ENCODE measurements at places on chromosomes 16 and 17.

DNA sequence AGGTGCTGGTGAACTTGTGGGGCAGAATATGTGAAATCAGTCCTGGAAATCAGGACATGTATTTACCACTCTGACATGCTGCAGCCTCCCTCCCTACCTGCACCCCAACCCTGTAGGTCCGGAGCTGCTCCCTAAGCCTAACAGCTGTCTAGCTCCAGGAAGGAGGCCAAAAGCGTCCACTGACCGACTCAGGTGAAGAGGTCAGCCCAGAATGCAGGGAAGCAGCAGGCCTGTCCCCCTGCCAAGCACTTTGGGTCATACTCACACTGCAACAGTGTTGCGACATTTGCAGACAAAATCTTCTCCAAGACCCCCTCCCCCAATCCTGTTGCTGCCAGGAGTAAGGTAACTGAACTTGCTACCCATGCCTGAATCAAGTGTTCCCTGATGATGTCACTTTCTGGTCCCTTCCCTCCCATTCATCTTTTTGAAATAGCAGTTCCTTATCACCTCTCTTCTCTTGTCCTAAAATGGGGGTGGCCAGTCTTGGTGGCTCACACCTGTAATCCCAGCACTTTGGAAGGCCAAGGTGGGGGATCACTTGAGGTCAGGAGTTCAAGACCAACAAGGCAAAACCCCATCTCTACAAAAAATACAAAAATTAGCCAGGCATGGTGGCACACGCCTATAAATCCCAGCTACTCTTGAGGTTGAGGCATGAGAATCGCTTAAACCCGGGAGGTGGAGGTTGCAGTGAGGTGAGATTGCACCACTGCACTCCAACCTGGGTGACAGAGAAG is 1.3 kb upstream of the ACLY start:
- no peak for DNase-seq

- DNase-seq: no peak
These were observed 456.2 kb upstream of the DYNLRB2 start for GRCh38 chr16:80084614-80085013.

- DNase-seq: no peak
These were observed 145.5 kb upstream of the ASIC2 start for GRCh38 chr17:33438578-33438977.

DNA sequence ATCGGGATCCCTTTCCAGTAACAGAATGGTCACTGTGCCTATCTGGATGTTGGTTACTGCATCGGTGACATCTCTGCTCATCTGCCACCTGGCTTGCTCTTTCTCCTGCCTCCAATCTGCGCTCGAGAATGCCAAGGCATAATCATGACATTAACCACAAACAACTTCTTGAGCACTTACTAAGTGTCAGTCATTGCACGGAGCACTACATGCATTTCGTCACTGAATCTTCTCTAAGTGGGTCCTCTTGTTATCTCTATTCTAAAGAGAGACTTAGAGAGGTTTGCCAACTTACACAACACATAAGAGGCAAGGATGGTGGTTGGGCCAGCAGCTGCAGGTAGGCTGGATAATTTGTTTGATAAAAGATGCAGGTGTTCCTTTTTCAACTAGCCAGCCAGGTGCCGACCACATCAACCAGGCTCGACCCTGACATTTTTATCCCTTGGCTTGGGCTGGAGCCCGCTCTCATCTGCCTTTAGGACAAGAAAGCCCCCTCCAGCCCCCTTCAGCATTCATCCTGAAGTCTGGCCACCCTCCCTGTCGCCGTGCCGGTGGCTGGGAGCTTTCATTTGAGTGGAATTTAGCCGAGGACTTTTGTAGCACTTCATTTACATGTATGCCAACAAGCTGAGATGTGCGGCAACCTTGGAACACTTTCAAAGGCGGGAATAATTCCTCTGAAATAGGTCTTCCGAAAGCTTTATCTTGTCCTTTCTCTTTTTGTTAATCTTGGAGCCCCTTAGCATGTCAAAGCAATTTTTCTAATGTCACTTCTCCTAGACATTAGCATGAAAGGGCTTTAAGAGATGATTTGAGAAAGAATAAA is 89.3 kb upstream of the NKD1 start:
- no peak for DNase-seq

DNA sequence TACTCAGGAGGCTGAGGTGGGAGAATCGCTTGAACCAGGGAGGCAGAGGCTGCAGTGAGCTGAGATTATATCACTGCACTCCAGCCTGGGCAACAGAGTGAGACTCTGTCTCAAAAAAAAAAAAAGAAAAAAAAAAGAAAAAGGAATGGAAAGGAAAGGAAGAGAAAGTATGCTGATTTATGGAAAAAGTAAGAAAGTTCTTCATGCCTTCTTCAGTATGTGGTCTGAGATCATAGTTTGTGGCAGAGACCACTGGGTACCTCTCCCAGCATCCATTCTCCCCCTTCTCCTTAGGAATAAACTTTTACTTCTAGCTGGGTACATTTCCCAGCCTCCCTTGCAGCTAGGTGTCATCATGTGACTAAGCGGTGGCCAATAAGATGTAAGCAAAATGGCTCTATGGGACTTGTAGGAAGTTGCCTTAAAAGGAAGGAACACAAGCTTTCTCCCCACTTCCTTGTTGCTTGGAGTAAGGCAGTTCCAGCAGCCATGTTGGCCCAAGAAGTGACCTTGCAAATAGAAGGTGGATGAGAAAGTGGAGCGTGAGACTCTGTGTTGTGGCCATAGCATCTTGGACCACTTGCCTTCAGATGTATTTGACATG is 26.1 kb upstream of the XPO6 start:
- DNase-seq: no peak

DNA sequence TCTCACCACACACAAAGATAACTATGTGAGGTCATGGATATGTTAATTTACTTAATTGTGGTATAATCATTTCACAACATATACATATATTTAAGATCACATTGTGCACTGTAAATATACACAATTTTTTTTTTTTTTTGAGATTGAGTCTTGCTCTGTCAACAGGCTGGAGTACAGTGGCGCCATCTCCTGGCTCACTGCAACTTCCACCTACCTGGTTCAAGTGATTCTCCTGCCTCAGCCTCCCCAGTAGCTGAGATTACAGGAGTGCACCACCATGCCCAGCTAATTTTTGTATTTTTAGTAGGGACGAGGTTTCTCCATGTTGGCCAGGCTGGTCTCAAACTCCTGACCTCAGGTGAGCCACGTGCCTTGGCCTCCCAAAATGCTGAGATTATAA is 11.5 kb upstream of the PRSS54 start:
- DNase-seq: no peak

GRCh38 chr17:62987136-62987535 is 21.1 kb downstream of the TANC2 start:
- DNase-seq: no peak

DNA sequence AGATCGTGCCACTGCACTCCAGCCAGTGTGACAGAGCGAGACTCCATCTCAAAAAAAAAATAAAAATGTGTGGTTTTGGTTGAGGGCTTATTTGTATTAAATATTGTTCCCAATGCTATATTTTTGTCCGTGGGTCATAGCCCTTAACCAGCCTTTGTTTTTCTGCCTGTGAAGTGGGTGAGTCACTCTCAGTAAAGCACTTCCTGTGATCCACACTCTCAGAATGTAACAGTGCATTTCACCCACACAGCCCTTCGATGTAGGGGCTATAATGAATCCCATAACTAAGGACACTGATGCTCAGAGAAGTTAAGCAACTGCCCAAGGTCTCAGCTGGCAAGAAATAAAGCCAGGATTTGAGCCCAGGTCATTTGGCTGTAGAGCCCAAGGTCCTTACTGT is 34.7 kb upstream of the POLR3E start:
- DNase-seq: no peak

- no peak for DNase-seq
These were observed 40.3 kb downstream of the MYH13 start for GRCh38 chr17:10332515-10332914.

DNA sequence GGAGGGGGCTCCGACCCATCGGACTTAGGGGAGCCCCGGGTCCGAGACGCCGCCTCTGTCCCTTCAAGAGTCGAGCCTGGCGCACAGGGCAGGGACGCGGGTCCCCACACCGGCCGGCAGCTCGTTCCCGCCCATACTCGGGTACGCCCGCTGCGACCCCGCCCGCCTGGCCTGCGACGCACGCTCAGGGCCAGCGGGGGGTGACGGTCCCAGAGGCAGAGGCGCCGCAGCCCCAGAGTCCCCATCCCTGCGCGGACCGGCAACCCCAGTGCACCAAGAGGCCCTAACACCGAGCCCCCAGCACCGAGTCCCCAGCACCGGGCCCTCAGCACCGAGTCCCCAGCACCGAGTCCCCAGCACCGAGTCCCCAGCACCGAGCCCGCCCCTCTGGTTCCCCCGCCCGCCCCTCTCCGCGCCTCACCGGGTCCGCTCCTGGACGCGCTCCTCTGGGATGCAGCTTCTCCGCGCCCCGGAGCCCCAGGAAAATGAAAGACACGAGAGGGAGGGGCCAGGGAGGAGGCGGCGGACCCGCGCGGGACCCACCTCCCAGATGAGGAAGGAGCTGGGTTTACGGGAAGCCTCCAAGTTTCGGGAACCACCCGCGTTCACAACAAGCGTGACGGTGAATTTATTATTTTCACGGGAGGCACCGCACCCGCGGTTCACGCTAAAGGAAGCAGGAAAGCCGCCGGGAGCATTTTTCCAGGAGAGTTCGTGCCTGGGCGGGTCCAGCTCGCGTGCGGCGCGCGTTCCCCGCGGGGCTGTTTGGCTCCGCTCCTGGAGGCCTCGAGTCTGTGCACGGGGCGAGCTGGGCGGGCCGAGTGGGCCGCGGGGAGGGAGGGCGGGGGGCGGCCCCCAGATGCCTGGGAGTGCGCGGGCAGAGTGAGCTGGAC is at the start of gene SECTM1:
TSS of gene SECTM1 (minus strand) at position 488 of the 893 bp plus-strand sequence. CDS start 6,526 bp downstream, outside the sequence.
- no peak for DNase-seq

GRCh38 chr16:1206326-1206725 is 18.7 kb downstream of the TPSG1 start:
- DNase-seq: no peak

DNA sequence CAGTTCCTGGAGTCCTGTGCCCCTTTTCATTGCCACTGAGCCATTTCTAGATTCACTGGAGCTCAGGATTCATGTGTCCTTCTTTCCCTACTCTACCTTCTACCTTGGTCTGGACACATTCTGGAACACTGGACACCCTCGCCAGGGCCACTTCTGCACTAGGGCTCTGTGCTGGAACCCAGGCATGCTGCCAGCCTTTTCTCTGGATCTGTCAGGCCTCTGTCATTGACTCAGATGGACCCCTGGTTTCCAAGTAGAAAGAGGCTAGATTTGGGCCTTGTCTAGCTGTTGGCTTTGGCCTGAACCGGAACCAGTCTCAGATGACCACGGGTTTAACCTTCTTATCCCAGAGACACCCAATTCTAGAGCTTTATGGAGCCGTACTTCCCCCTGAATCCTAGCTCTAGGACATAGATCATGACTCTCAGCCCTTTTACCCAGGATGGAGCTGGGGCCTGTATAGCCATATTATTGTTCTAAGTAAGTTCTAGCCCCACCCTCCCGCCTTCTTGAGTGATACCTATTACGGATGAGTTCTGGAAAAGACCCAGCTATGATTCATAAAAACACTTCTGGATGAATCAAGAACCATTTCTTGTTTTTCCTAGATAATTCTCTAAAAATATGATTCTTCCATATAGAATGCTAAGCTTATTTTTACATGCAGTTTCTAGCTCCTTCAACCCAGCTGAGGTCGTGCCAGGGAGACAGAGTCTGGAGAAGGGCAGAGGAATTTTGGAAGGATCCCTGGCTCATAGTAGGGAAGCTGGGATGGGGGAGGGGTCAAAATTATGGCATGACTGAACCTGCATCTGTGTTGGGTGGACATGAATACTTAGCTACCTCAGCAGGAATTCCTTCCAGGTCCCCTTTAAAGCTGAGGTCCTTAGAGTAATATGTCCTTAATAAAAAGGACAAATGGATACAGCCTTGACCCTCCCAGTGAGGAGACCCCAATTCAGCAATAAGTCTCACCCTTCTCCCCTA is 1.1 kb upstream of the CHRNB1 start:
- DNase-seq: no peak

- DNase-seq: no peak
These were observed 7.7 kb upstream of the ARHGAP23 start for GRCh38 chr17:38420518-38420917.

GRCh38 chr16:84150926-84151325 is 5.8 kb downstream of the DNAAF1 start:
- no peak for DNase-seq

DNA sequence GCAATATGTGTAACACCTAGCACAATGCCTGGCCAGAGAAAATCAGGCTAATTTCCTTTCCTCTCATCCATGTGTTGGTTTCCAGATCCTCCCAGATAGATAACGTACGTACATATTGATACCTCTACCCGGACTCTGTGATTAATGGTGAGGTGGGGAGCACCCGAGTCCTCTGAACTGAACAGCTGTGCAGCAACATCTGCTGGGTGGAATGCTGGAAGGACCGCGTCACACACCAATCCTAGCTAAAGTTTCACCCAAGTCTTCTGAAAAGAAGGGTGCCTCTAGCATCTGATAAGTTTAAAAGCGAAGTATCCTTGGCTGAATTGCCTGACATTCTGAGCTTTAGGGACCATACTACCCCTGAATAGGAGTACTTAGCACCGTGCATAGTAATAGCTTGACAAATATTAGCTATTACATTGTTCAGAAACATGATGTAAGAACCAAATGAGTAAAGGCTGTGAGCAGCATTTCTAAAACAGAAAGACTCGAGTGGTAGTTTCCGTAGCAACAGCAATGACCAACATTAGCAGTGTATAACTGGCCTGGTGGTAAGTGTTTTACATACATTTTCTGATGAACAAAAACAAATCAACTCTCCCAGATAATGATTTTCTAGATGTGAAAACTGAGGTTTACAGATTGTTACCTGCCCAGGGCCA is 91.4 kb downstream of the SYCE1L start:
- no peak for DNase-seq

- no peak for DNase-seq
These were observed 10.9 kb downstream of the ZACN start for GRCh38 chr17:76089680-76090516.

DNA sequence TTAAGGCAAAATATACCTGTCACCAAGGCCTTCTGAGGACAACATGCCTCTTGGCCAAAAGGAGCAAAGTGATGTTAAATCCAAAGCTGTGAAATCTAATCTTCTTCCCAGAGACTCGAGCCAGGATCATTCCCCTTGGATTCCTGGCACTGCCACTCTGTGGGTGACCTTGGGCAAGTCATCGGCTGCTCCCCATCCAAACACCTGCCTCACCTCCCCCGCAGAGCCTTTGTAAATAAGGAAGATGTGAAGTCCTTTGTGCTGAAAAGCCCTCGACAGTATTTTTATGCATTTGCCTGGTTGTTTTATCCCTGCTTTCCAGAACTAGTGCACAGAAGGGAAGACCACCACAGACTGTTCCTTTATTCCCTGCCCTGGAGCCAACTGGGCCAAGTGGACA is 5.4 kb upstream of the CEP295NL start:
- no peak for DNase-seq

GRCh38 chr17:603406-604114 is 111.1 kb downstream of the VPS53 start:
- no peak for DNase-seq
